ENCODE measurements at places on chromosomes 2 and 18.

- DNase-seq, result peak; percentile 4
These were observed 30.2 kb downstream of the NYAP2 start for GRCh38 chr2:225429717-225430116.

DNA sequence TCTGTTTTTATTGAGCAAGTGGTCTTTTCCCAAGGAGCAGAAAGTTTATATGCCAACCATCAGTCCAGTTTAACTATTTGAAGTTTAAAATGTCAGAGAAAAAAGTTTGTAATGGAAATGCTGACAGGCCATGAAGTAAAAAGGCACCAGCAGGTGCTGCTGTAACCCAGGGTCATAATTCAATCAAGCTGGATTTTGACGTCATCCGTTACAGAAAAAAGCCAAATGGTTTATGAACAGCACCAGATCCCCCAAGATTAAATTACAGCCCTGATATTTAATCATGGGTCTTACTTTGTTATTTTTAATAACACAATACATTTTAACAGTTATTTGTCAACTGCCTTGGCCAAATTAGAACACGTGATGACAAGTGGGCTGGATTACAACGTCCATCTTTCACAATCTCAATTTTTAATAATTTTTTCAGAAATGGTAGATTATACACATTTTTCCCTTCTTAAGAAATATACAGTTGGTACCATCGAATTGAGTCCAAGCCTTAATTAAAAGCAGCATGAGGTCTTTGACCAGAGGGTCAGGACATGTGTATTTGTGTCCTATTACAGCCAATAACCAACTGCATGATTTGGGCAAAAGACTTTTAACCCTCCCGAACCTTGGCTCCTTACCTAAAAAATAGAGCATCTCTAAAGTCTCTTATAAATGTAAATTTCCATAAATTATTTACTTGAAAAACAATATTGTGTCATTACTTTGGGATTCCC lies 10.0 kb downstream of the TCF4 start:
- DNase-seq, result no peak

- no peak for DNase-seq
These were observed 596.1 kb upstream of the KLHL29 start for GRCh38 chr2:22788749-22789327.

DNA sequence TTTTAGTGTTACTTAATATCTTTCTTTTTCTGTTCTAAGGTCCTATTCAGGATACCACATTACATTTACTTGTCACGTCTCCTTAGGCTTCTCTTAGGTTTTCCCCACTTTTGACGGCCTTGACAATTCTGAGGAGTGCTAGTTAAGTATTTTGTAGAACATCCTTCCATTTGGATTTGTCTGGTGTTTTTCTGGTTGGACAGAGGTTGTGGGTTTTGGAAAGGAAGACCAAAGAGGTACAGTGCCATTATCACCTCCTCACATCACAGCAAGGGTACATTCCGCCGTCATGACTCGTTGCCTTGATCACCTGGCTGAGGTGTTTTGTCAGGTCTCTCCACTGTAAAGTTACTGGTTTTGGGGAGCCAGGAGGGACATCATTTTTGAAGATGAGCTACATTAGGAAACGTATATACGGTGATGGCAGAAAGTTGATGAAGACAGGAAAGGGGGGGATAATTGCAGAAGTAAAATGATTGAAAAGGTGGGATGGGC lies 88.4 kb upstream of the TMEM247 start:
- DNase-seq, result no peak

DNA sequence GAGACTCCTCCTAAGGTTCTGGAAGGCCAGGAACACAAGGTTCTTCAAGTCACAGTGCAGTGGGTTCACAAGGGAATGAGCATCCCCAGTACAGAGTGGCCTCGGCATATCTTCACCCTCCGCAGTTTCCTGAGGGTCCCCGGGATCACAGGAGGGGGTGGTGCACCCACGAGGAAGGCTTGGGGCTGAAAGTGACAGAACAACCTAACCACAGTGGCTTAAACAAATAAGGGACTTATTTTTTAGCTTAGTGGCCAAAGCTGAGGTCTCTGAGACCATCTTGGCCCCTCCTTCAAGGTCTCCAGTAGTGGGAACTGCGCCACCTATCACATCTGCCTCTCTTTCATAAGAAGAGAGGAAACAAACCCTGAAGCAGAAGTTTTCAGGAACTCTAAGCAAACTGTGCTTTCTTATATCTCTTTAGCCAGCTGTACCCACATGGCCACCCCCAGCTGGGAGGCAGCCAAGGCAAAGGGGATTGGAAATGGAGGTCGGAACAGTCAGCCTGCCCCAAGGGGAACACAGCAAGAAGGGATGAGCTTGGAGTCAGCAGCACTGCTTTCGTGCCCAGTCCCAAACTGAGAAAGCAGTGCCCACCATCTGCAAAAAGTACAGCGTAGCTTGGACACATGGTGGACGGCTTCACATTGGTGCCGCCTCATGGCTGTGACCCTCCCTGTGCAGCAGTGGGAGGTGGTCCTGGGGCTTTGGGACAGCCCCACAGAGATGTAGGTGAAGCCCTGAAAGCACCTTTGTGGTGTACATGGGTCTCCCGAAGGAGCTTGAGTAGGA lies 260.0 kb upstream of the ID2 start:
- DNase-seq, result no peak

Data from nephron progenitor cell (in vitro differentiated cells).